ENCODE measurements at places on chromosomes 11 and 22.

- H3K27me3 ChIP-seq: peaks cover 7% of the 10 kb centered on the region
- peaks cover 30% of the 10 kb centered on the region for H3K4me1 ChIP-seq
- no peak within 1 kb of the TSS for H3K4me3 ChIP-seq
- DNase-seq: no peak
- no peaks in the 10 kb centered on the region for H3K36me3 ChIP-seq
- no peak within 1 kb of the TSS for H3K27ac ChIP-seq
These were observed at the start of gene DBX1 for GRCh38 chr11:20160425-20161229. Gene DBX1, minus strand, starts transcription at chr11:20160475. Its CDS starts 151 bp downstream, at chr11:20160324.

DNA sequence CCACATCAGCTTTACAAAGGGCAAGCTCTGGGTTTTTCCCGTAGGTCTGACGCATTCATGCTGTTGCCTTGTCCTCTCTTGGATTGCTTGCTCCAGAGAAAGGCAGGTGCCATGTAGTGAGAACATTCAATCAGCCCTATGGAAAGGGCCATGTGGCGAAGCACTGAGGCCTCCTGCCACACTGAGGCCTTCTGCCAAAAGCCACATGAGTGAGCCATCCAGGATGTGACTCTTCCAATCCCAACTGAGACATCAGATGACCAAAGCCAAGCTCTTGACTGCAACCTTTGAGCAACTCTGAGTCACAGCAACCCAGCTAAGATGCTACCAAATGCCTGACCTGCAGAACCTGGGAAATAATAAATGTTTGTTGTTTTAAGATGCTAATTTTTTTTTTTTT lies 9.0 kb upstream of the PANX3 start:
- H3K4me1 ChIP-seq: no peaks in the 10 kb centered on the region
- no peaks in the 10 kb centered on the region for H3K36me3 ChIP-seq
- DNase-seq: no peak
- no peak overlapping the region for H3K27ac ChIP-seq

- H3K27ac ChIP-seq: peak overlapping the region; percentile 97
- H3K27me3 ChIP-seq: no peaks in the 10 kb centered on the region
- no peaks in the 10 kb centered on the region for H3K36me3 ChIP-seq
- H3K4me1 ChIP-seq: peaks cover 86% of the 10 kb centered on the region
These were observed 7.4 kb downstream of the USP2 start for GRCh38 chr11:119373921-119374631.

- H3K4me1 ChIP-seq: peaks cover 62% of the 10 kb centered on the region
- peak overlapping the region; percentile 61 for H3K4me3 ChIP-seq
- no peak for DNase-seq
- H3K27me3 ChIP-seq: no peaks in the 10 kb centered on the region
- peak overlapping the region; percentile 95 for H3K27ac ChIP-seq
These were observed 2.4 kb downstream of the LTBP3 start for GRCh38 chr11:65555693-65556231.

DNA sequence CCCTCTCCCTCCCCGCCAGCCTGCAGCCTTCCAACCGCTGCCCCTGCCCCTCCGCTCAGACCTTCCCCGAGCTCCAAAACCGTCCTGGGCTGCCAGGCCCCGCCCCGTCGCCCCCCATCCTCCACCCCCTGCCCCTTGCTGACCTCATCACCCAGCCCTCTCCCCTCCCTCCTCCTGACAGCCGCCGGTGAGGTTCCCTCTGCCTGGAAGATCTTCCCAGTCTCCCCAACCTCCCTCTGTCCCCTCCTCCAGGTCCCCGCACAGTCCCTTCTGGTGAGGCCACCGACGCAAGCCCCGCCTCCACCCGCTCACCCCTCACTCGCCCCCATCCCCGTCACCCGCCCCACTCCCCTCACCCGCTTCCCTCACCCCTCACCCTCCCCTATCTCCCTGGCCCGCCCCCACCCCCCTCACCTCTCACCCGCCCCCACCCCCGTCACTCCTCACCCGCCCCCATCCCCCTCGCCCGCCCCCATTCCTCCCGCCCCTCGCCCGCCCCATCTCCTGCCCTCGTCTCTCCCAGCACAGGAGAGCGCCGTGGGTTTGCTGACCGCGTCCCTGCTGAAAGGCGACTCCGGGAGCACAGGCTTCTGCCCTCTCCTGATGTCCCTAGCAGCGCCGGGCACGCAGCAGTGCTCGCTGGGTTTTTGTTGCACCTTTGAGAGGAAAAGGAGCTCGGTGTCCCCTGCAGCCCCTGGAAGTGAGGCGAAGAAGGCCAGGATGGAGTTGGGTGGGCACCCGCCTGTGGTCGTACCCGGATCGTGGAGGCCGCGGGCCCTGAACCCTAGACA lies 16.4 kb upstream of the UPK3A start:
- H3K4me1 ChIP-seq: peaks cover 23% of the 10 kb centered on the region
- DNase-seq: no peak
- peak overlapping the region; percentile 65 for H3K27ac ChIP-seq
- H3K4me3 ChIP-seq: peak overlapping the region; percentile 68
- H3K27me3 ChIP-seq: no peaks in the 10 kb centered on the region

DNA sequence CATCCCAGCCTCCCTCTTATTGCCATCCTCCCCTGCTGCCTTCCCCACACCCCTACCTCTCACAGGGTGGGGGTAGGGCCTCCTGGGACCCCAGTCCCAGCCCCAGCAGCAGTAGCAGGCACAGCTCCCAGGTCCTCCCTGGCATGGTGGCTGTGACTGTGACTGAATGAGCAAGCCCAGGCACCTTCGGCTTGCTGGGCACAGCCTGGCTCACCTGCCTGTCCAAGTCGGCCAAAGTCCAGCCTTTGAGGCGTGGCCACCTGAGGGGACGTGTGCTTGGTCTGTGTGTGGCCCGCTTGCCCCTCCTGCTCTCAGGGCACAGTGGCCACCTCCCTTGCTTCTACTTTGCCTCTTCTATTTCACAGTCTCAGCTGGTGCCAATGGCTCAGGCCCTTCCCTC lies at the start of gene TREH:
TREH (minus strand) TSS at position 168 of the 400 bp plus-strand sequence; CDS start at position 145, 23 bp downstream.
- no peaks in the 10 kb centered on the region for H3K4me1 ChIP-seq
- no peak within 1 kb of the TSS for H3K27ac ChIP-seq
- no peak for DNase-seq
- H3K27me3 ChIP-seq: no peaks in the 10 kb centered on the region
- no peaks in the 10 kb centered on the region for H3K36me3 ChIP-seq

DNA sequence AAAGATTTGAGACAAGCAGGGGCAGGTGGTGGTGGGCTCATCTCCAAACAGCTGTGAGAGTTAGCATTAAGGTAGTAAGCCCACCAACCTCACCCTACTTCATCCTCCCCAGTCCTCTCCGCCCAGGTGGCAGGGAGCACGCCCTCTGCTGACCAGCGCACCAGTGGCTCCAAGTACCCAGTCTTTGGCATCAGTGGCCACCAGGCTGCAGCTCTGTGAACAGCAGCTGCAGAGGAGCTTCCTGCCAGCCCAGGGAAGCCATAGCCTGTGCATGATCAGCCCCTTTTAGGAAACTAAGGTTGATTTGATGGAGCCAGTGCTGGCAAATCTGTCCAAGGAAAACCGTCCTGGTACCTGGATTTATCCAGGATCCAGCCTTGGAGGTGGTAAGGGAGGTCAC lies 21.7 kb downstream of the CAVIN3 start:
- no peaks in the 10 kb centered on the region for H3K4me1 ChIP-seq
- no peak overlapping the region for H3K4me3 ChIP-seq
- no peaks in the 10 kb centered on the region for H3K36me3 ChIP-seq

- H3K27ac ChIP-seq: no peak overlapping the region
- H3K4me1 ChIP-seq: no peaks in the 10 kb centered on the region
- no peaks in the 10 kb centered on the region for H3K27me3 ChIP-seq
- H3K36me3 ChIP-seq: no peaks in the 10 kb centered on the region
- no peak overlapping the region for H3K4me3 ChIP-seq
These were observed 125.6 kb upstream of the BLID start for GRCh38 chr11:122241566-122241965.

- no peak for DNase-seq
- no peaks in the 10 kb centered on the region for H3K27me3 ChIP-seq
- peaks cover 37% of the 10 kb centered on the region for H3K4me1 ChIP-seq
- no peak overlapping the region for H3K4me3 ChIP-seq
These were observed 1.7 kb upstream of the YPEL4 start for GRCh38 chr11:57651408-57651807.

DNA sequence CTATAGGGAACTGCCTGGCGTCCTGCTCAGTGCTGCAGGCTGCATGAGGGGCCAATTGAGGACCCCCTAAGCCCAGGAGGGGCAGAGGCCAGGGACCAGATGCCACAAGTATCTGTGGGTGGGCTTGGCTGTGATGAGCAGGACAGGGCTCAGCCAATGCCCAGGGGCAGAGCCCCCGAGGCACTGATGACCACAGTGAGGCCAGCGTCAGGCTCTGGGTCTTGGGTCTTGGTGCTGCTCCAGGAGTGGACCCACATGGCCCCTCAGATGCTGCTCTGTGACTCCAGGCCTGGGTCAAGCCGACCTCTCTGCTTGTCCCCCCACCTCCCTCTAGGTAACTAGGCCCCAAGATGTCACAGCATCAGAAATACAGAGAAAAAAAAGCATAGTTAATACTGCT lies 50.6 kb downstream of the RTN4R start:
- no peak for DNase-seq
- H3K4me1 ChIP-seq: peaks cover 4% of the 10 kb centered on the region
- no peak overlapping the region for H3K4me3 ChIP-seq
- no peak overlapping the region for H3K27ac ChIP-seq
- peaks cover 7% of the 10 kb centered on the region for H3K27me3 ChIP-seq
- H3K36me3 ChIP-seq: no peaks in the 10 kb centered on the region

- DNase-seq: no peak
- H3K27me3 ChIP-seq: no peaks in the 10 kb centered on the region
- H3K4me1 ChIP-seq: no peaks in the 10 kb centered on the region
- no peak overlapping the region for H3K4me3 ChIP-seq
These were observed 80.8 kb upstream of the MTNR1B start for GRCh38 chr11:92888696-92889095.

- no peaks in the 10 kb centered on the region for H3K27me3 ChIP-seq
- H3K4me1 ChIP-seq: peaks cover 4% of the 10 kb centered on the region
- no peak overlapping the region for H3K27ac ChIP-seq
- H3K4me3 ChIP-seq: no peak overlapping the region
- H3K36me3 ChIP-seq: no peaks in the 10 kb centered on the region
- DNase-seq: no peak
These were observed 43.2 kb upstream of the YPEL1 start for GRCh38 chr22:21778705-21779363.

DNA sequence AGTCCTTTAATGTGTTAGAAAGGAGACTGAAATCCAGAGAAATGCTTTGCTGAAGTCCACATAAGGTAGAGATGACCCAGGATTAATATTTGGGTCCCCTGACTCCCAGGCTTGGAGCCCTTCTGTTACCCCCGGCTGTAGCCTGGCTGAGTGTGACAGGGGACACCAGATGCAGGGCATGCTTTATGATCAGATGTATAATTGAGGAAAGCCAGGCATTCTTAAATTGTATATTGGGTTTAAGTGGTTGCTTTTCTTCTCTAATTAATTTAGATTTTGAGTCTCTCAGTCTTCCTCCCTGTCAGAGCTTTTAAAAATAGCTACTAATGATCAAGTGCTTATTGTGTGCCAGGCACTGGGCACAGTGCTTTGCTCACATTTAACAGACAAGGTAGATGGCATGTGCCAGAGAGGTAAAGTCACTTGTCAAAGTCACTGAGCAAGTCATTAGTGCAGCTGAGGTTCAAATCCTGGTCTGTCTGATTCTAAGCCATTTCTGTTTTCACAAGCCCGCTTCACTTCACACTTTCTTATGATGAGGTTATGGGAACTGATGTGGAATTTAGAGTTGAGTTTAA lies 7.9 kb downstream of the ZNRF3 start:
- no peak overlapping the region for H3K27ac ChIP-seq
- no peaks in the 10 kb centered on the region for H3K27me3 ChIP-seq
- H3K4me3 ChIP-seq: no peak overlapping the region
- H3K36me3 ChIP-seq: no peaks in the 10 kb centered on the region
- no peak for DNase-seq

GRCh38 chr11:67300756-67301312 lies 2.5 kb upstream of the SSH3 start:
- DNase-seq: no peak
- H3K36me3 ChIP-seq: no peaks in the 10 kb centered on the region
- H3K27ac ChIP-seq: no peak overlapping the region
- H3K4me3 ChIP-seq: no peak overlapping the region
- H3K27me3 ChIP-seq: no peaks in the 10 kb centered on the region

- H3K36me3 ChIP-seq: no peaks in the 10 kb centered on the region
- no peak overlapping the region for H3K4me3 ChIP-seq
- no peak overlapping the region for H3K27ac ChIP-seq
- peaks cover 9% of the 10 kb centered on the region for H3K4me1 ChIP-seq
These were observed 8.1 kb downstream of the RPL27A start for GRCh38 chr11:8690374-8691342.

GRCh38 chr11:6473451-6474412 lies at the start of gene TRIM3:
Gene TRIM3, minus strand, starts transcription at chr11:6473941. Its CDS starts 8,246 bp downstream, at chr11:6465695.
- peaks cover 25% of the 10 kb centered on the region for H3K36me3 ChIP-seq
- H3K4me1 ChIP-seq: peaks cover 8% of the 10 kb centered on the region
- H3K4me3 ChIP-seq: peak within 1 kb of the TSS; percentile 92

DNA sequence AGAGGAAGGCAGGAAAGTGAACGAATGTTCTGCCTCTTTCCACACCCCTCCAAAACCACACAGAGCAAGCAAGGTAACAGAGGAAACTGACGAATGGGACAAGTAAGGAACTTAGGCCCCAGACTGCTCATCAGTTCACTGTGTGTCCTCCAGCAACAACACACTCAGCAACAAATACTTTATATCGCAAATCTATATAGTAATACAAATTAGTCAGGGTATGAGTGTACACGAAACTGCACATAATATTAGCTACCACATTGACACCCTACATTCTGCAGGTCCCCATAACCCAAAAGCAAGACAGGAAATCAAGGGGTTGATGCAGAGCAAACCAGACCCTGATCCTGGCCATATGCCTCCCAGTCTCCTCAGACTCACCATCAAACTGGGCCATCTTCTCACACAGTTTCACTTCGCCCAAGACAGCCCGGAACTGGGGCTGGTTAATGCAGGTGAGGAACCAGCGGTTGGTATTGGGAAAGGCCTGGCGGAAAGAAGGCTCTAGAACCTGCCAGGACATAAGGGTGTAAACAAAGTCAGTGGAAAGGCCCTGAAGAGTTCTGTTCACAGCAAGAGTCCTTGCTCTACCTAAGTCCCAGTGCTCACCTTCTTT lies 6.6 kb downstream of the EEF1G start:
- peaks cover 100% of the 10 kb centered on the region for H3K36me3 ChIP-seq
- H3K4me1 ChIP-seq: no peaks in the 10 kb centered on the region
- no peak overlapping the region for H3K27ac ChIP-seq
- DNase-seq: no peak
- H3K27me3 ChIP-seq: no peaks in the 10 kb centered on the region

DNA sequence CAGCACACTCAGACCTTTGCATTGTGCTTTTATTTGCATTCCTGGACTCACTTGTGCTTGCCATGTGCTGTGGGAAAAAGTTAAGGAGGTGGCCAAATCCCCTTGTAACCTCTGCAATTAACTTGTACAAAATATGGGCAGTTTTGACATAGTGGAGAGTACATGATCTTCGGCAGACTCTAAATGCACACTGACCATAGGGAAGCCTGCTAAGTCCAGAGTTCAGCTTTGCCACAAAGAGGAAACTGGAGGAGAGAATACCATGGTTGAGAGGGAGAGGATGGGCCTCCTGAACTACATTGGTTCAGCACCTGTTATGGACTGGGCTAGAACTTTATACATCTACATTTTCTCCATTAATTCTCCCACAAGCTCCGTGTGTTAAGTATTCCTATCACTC lies 37.6 kb upstream of the CEP295 start:
- H3K27ac ChIP-seq: no peak overlapping the region
- no peaks in the 10 kb centered on the region for H3K27me3 ChIP-seq
- H3K36me3 ChIP-seq: no peaks in the 10 kb centered on the region
- H3K4me1 ChIP-seq: peaks cover 5% of the 10 kb centered on the region
- no peak for DNase-seq

Measured in tibial nerve (tissue), 4 donors.